ENCODE measurements at places on chromosomes 7 and 10.

DNA sequence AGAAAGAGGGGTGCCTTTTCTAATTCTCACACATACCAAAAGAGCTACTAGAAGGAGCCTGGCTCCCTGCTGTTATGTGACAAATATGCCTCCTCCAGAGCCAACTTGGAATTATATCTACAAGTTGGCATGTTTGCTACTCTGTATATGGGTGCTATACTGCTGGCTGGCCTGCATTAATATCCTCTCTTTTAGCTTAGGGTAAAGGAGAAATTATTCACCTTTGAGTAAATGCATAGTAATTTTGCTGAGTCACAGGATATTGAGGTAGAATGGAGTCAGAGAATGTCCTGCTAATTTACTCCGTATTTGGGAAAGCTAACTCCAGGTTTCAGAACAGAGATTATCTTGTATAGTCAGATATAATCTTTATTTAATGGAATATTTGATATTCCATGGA, 24.2 kb upstream of the LIPN start:
- no peak for DNase-seq

DNA sequence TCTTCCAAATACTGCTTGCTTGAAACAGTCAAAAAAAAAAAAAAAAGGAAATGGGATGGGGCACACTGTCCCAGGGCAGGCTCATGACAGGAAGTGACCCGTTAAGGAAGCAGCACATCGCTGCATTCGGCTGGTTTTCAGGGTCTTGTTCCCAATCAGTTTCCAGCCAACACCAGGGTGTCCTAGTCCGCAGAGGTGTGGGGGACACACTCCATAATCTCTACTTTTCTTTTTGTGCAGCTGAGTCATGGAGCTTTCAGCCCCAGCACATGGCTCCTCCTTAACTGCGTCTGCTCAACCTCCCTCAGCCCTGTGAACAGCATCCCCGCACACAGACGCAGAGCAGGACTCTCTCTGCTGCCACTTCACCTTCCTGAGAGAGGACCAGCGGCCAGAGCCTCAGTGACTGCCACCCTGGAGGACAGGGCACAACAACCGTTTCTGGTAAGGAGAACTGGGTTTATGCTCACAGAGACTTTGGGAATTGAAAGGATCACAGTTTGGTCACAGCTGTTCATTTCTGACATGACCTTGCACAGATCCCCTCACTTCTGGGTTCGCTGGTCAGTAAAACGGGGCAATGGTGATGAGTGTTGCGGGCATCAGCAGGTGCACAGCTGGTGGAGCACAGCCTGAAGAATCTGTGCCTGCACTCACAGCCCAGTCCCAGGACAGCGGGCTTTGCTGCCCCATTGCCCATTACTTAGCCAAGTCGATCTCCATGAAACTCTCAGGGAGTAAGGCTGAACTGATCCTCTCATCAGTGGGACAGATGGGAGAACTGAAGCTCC, at the start of gene GIMAP5:
Gene GIMAP5, plus strand, starts transcription at position 154 of the 791 bp plus-strand sequence. CDS start 3,467 bp downstream, outside the sequence.
- DNase-seq = peak; percentile 71

DNA sequence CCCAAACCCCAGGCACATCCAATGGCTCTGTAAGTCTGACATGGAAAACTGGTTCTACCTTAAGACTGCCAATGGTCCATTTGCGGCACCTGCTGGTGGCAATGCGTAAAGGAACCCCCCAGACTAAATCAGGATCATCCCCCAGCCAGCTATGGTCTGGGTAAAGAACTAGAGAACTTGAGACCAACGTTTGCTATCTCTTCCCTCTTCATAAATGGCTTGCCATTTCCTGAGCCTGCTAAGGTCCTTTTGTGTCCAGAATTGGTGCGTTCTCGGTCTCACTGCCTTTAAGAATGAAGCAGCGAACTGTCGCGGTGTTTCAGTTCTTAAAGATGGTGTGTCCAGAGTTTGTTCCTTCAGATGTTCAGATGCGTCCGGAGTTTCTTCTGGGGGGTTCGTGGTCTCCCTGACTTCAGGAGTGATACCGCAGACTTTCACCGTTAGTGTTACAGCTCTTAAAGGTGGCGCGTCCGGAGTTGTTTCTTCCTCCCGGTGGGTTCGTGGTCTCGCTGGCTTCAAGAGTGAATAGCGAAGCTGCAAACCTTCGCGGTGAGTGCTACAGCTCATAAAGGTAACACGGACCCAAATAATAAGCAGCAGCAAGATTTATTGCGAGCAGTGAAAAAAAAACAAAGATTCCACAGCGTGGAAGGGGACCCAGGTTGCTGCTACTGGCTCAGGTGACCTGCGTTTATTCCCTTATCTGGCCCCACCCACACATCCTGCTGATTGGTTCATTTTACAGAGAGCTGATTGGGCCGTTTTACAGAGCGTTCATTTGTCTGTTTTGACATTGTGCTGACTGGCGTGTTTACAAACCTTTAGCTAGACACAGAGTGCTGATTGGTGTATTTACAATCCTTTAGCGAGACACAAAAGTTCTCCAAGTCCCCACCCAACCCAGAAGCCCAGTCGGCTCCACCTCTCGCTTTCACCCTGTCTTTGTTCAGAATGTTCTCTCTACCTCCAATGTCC, 95.4 kb downstream of the ELMO1 start:
- DNase-seq = peak; percentile 84

- DNase-seq = peak; percentile 12
These were observed 231.8 kb downstream of the KCNMA1 start for GRCh38 chr10:77405771-77406241.

GRCh38 chr10:118374404-118374803, 32.3 kb upstream of the FAM204A start:
- DNase-seq = no peak

- DNase-seq = no peak
These were observed 297.9 kb upstream of the FZD1 start for GRCh38 chr7:90966346-90966745.

DNA sequence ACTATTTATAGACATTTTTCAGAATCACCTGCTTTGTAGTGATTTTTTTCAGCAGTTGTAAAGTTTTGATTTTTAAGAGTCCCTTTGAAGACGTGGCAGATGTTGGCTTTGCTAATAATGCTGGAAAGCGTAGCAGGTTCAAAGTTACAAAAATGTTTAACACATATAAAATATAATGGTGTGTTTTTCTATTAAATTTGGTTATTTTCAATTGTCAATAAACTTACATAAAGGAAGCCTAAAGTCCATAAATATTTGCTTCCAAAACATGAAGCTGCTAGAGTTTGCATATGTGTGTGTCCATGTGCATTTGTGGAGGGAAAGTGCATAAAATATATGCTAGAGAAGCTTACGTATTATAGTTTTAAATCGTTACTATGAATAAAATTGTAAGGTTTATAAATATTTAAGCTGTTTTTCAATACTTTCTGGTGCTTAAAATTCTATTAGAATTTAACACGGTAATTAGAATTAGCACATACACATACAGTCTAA, 3.7 kb downstream of the MEOX2 start:
- no peak for DNase-seq

- DNase-seq = no peak
These were observed at the start of gene MAGI2 for GRCh38 chr7:79453558-79454360. Gene MAGI2, minus strand, starts transcription at chr7:79453667. Its CDS starts 347 bp downstream, at chr7:79453320.

- peak; percentile 56 for DNase-seq
These were observed 2.0 kb downstream of the SRI start for GRCh38 chr7:88217675-88218428.

- no peak for DNase-seq
These were observed 44.8 kb downstream of the ADCYAP1R1 start for GRCh38 chr7:31096877-31097258.

DNA sequence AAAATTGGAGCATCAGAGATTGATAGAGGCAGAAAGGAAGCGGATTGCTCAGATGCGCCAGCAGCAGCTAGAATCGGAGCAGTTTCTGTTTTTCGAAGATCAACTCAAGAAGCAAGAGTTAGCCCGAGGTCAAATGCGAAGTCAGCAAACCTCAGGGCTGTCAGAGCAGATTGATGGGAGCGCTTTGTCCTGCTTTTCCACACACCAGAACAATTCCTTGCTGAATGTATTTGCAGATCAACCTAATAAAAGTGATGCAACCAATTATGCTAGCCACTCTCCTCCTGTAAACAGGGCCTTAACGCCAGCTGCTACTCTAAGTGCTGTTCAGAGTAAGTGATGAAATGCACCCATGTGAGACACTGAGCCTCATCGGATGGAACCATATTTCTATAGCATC, 33.1 kb downstream of the STAMBPL1 start:
- DNase-seq = no peak

DNA sequence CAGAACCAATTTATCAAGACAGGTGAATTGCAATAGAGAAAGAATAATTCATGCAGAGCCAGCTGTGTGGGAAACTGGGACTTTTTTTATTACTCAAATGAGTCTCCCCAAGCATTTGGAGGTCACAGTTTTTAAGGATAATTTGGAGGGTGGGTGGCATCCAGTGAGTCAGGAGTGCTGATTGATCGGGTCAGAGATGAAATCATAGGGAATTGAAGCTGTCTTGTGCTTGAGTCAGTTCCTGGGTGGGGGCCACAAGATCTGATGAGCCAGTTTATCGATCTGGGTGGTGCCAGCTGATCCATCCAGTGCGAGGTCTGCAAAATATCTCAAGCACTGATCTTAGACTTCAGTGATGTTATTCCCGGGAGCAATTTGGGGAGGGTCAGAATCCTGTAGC, 9.9 kb upstream of the MYO1G start:
- no peak for DNase-seq

- DNase-seq = peak; percentile 91
These were observed at the start of gene ITGB1 for GRCh38 chr10:32958085-32959005. Gene ITGB1, minus strand, starts transcription at chr10:32958230. Its CDS starts 22,672 bp downstream, at chr10:32935558.

- no peak for DNase-seq
These were observed 477.8 kb downstream of the TFEC start for GRCh38 chr7:115552766-115553165.

DNA sequence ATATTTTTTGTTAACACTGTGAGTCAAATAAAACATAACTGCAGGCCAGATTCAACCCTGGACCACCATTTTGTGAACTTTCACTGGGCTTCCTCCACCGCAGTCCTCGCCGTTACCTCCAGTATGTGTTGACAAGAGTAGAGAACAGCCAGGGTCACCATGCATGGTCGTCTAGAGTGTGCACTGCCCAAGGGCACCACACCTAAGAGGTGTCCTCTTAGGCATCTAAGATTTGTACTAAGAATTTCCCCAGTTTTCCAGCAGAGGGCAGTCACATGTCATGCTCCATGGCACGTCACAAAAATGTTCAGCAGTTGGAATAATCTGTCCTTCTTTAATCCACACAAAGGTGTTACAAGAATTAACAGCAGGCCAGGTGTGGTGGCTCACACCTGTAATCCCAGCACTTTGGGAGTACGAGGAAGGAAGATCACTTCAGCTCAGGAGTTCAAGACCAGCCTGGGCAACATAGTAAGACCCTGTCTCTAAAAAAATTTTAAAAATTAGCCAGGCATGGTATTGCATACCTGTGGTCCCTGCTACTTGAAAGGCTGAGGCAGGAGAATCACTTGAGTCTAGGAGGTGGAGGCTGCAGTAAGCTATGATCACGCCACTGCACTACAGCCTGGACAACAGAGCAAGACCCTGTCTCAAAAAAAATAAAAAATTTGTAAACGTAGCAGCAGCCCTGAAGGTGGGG, 71.2 kb upstream of the FOXK1 start:
- peak; percentile 65 for DNase-seq

- no peak for DNase-seq
These were observed 2.9 kb downstream of the BHLHA15 start for GRCh38 chr7:98213888-98214810.

- DNase-seq = peak; percentile 2
These were observed 58.0 kb downstream of the GNAT3 start for GRCh38 chr7:80453699-80454340.

DNA sequence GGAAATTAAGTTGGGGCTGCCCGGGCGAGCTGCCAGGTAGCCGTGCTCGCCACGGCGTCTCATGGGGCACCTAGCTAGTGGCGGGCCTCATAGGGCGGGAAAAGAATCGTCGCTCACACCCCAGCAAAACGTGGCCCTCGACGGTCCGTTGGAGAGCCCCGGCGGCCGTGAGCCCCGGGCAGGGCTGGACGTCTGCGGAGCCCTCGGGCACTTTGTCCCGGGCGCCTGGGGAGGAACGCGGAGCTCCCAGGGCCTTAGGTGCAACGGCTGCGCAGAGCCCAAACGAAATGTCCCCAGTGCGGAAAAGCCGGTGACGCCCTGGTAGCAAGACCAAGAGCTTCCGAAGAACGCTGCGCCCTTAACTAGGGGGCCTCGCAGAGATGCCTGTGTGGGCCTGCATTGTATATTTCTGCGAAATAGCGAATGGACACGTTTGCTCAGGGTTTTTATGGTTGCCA, 866 bp upstream of the SFMBT2 start:
- DNase-seq = peak; percentile 26

DNA sequence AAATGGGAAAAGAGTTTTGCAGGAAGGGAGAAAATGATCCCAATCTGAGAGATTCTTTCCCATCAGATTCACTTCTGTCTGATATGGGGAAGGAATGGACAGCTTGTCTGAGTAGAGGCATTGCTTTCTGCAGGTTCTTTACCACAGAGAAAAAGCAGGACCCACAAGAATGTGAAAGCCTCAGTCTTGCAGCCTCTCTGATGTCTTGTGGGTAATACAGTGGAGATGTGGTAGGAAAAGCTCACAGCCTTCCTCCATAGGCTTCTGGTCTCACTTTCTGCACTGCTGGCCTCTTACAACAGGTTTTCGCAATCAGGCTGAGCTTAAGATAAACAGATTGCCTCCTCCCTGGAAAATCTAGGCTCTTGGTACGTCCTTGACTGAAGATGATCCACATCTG, 551 bp downstream of the IFIT1 start:
- no peak for DNase-seq

DNA sequence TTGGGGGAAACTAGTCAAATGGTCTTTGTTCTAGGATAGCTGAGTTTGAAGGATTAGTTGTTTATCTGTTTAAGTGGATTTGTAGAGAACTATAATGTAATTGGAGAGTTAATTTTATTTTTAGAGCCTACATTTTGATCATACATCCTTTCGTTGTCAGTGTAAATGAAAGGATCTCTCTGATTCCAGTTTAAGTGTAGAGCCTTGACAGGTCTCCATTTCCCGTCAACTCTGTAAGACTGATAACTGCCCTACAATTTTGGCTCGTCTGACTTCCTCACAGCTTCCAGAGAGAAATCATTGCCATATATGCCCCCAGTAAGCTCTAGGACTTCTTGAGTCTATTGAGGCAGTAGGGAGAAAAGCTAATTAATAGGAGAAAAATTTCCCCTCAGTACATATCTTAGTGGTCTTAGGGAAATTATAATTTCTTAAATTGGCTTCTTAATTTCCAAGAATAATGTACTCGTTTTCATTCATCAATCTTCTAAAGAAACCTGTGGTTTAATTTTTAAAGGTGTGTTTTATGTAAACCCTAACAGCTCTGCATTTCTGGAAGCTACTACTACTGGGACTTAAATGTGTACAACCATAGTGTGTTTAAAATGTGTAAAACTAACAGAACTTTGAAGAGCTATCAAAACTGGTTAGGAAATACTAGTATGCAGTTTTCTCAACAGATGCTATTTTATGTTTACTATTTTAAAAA, 3.8 kb downstream of the KMT2E start:
- DNase-seq = peak; percentile 44

Measured in activated CD4-positive, alpha-beta T cell treated with anti-CD3 and anti-CD28 coated beads, Interleukin-10, Interleukin-2, amounts not matched to agents 100 ng/mL and 50 ng/mL, durations not matched to agents 16 hours and 8 hours (primary cell).